Amygdala (tissue), 56 donors: ENCODE measurements at places on chromosomes 12 and 14.

GRCh38 chr14:77409131-77409533 lies 14.2 kb downstream of the NOXRED1 start:
- no peak for DNase-seq

- DNase-seq, result no peak
These were observed 506 bp downstream of the EMP1 start for GRCh38 chr12:13197032-13197431.

DNA sequence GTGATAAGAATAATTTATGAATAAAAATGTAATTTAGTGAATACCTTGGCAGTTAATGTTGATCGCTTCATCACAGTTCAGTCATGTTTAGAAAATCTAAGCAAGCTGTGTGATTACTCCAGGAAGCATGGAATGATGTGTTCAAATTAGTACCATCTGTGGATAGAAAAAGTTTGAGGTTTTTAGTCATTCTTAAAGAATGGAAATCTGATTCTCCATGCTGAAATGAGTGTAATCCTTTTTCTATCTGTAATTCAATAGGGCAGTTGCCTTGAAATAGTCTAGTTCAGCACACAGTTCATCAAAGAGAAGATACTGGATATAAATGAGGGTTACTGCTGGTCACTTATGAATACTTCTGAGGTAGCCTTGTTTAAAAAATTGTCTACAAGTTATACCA lies 127.2 kb upstream of the MYF6 start:
- DNase-seq, result no peak

GRCh38 chr12:79393842-79394241 lies 296.9 kb downstream of the PAWR start:
- no peak for DNase-seq

DNA sequence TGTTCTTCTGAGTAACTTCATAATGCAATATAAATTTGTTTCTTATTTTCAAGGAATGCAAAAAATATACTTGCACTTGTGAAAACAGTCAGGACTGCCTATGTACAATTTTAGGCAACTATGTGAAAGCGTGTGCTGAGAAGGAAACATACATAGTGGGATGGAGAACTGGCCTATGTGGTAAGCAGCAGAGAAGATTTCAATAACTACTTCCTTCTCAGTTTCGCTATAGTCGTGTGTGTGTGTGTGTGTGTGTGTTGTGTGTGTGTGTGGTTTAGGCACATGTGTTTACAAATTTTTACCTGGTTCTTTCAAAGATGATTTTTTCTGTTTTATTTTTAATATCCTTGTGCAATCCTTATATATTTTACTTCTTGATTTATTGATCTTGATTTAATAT lies 211.8 kb downstream of the LRRK2 start:
- DNase-seq, result no peak

GRCh38 chr12:45289245-45290215 lies 73.6 kb downstream of the ANO6 start:
- DNase-seq, result no peak

- DNase-seq, result no peak
These were observed 8.7 kb upstream of the KTN1 start for GRCh38 chr14:55571125-55571889.

GRCh38 chr14:72974661-72975060 lies 48.4 kb downstream of the DCAF4 start:
- no peak for DNase-seq

GRCh38 chr14:75886636-75887348 lies 95.0 kb downstream of the TGFB3 start:
- DNase-seq, result no peak

- DNase-seq, result no peak
These were observed 592.7 kb downstream of the ETNK1 start for GRCh38 chr12:23217667-23218066.

GRCh38 chr14:68369281-68370056 lies 423.4 kb downstream of the ZFP36L1 start:
- DNase-seq, result no peak

- no peak for DNase-seq
These were observed 249.9 kb downstream of the DAD1 start for GRCh38 chr14:22338917-22339715.

DNA sequence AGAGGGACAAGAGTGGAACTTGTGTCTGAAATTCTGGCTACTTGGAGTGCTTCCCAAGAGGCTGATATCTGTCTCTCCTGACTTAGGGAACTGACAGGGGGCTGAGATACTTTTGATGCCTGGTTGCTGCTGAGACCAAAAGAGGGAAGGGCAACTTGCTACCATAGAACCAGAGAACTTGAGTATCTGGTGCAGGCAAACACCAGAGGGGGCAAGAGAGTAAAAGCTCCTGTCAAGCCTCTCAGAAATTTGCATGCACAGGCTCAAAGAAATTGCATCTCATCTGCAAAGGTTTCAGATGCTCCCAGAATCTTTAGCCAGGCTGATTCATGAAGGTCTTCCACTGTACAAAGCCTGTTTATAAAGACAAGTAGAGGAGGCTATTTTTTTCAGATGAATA lies 391.3 kb upstream of the FOXG1 start:
- DNase-seq, result peak; percentile 4

DNA sequence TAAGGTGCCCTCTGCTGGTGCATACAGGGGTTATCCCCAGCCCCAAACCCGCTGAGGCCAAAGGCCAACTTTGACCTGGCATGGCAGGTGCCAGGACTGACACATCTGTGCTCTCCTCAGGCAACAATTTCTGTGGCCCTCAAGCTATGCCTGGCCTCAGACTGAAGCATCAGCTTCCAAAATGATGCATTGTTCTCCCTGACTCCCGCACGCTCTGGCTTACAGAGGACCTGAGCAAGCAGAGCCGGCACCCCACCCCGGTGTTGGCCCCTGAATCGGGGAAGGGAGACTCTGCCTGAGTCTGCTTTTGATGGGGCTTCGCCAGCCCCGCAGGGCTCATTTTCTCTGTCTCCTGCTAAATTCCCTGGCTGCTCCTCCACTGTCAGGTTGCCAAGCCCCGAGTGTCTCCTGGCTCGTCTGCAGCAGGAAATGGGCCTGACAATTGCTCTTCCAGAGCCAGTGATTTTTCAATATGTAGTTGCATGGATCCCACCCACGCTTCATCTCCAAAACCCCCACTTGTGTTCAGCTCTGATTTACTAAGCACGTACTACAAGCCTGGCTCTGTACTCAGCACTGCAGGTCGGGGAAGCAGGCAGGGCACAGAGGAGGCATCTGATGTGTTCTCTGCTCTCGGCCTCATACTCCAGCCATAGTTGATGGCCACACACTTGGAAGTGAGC lies 126.1 kb downstream of the SLC38A6 start:
- DNase-seq, result no peak

DNA sequence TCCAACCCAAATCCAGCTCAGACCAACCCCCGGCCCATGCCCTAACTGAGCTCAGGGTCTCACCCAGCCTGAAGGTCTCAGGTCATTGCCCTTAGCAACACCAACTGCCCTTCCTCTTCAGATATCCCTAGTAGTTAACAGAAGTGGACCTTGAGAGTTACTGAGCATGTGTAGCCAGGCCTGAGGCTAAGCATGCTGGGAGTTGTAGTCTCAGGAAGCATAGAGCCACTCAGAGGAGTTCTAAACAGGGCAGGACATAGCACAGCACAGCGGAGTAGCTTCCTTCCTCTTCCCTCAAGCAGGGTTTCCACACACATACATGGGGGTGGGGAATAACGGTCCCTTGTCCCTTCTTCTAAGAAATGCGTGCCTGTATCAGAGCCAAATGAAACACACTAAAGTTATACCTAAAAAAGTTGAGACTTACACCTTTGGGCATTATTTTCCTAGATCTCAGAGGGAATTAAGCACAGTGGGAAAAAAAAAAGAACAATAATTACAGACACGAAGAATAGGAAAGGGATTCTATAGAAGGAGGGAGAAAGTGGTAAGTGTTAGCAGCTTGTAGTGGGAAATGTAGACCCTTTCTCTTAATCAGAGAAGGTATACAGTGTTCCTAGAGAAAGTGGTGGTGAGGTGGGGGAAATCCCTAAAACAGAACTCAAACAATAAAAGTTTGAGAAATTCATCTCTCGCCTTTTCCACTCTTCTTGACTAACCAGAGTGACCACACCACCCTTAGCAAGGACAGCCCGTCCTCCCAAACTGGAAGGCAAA lies 4.4 kb downstream of the KMT2D start:
- peak; percentile 5 for DNase-seq

DNA sequence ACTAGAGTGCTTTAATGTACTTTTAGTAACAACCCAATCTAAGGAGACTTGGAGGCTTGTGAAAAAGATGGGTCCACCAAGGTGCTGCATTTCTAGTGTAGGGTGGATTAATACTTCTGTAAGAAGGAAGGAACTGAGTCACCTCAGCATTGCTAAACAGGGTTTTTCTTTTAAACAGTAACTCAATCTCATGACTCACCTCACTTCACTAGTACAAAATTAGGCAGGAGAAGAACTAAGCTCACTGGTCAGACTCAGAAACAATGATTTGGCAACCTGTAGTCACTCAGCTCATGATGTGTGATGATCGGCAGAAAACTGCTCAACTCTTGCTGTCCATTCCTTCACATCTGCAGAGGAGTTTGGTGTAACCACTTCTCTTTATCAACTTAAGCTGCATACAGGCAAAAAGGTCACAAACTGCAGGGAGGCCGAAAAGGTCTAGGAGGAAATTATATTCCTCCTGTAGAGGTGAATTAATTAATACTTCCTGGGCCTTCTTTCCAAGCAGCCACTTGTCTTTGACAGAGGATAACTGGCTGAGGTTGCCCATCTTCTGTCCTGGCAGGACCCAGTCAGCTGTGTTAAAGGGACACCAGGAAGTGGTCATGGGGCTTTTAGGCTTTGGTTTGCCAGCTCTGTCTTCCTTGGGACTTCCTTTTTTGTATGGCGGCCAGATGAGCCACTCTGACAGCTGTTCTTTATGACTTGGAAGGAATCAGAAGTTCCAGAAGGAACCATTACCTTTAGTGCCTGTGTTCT lies 466.9 kb downstream of the FUT8 start:
- DNase-seq, result no peak

GRCh38 chr14:29927376-29928116 lies at the start of gene PRKD1:
Gene PRKD1 (minus strand): TSS chr14:29927847.
- DNase-seq, result peak; percentile 76

- DNase-seq, result no peak
These were observed 155.8 kb downstream of the TPH2 start for GRCh38 chr12:72094490-72094889.

DNA sequence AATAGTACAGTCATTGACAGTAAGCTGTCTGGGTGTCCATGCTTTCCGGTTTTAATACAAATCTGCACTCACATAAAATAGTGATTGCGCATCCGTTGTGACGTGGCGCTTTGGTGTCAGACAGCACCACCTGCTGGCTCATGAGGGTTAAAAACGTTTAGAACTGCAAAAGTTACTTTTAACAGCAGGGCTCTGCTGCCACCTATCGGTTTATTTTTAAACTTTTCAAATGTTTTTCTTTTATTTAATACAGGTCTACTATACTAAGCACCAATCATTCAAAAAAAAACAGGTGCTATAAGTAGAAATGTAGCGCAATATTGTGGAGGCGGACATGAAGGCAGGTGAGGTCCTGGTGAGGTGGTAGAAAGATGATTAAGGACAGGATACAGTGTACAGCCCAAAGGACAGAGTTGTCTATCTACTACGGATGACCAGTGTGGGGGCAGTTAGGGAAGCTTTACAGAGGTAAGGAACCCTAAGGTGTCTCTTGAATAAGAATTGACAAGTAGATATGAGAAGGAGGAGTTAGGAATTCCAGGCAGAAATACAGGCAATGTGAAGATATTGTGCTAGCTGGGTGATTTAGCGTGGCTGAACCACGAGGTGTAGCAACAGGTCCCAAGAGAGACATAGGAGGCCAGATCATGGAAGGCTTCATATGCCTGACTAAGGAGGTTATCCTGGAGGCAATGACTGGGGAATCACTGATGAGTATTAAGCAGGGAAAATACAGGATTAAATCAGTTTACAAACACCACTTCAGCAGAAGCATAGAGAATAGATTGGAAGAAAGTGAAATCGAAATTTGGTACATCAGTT lies 91.5 kb upstream of the PRB2 start:
- peak; percentile 9 for DNase-seq

DNA sequence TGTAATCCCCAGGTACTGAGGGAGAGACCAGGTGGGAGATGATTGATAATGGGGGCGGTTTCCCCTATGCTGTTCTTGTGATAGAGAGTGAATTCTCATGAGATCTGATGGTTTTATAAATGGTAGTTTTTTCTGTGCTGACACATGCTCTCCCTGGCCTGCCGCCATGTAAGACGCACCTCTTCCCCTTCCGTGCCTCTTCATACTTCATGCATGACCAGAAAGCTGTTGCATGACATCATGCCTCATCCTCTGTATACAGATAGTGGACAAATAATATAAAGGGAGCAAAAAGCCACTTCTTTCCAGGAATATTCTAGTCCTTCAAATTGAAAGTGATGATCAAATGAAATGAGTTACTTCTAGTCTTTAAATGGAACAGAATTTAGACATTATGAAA lies 47.3 kb upstream of the LRIG3 start:
- no peak for DNase-seq

GRCh38 chr12:107514887-107515445 lies 170.6 kb upstream of the PWP1 start:
- DNase-seq, result no peak

DNA sequence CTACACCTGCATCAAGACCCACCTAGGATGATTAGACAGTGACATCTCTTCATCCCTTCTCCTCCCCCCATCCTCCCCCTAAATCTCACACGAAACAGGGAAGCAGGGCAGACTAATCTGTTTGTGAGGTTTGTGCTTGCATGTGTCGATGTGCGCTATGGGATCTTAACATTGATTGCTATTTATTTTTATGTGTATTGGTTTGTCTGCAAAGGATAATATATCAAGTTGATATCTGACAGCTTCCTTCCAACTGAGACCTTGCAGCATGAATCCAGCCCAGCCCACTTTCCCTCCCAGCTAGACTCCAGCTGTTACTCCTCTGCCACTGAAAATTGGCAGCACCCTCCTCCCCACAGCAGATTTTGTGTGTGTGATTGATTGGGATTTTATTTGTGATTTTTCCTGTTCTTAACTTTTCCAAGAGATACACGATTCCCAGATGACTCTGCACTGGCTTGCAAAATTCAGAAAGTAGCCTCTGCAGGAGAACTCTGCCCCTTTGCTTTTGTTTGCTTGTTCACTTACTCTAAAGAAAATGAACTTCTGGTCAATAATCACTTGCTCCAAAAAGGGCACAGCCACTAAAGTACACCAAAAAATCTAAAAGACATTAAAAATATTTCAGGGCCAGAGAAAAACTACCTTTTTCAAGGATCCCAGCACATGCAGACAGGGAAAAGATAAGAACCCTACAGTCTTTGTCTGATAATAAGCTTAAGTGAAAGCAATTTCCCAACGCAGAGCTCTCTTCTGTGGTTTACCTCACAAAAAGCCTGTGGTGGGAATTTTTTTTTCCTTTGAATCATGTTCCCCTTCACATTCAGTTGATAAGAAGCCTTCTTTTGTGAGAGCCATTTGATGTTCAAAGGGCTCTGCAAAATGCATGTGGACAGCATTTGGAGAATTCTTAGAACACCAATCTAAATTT lies 222.1 kb downstream of the RPS29 start:
- DNase-seq, result no peak

DNA sequence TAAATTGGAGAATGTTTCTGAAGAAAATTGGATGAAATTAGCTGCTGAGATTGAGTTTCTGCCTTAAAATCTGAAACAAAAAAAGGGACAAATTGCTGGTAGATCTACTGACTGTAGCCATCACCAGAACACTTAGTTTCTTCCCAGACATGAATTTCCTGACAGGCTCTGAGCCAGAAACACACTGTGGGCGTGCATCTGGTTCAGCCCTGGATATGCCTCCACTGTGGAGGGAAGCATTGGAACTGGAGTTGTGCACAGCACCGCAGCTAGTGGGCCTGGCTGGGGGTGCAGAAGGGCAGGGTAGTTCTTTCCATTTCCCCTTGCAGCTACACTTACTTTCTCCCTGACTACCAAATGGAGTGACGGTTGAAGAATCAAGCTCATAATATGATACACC lies 31.2 kb downstream of the CREBL2 start:
- no peak for DNase-seq
